Activated CD4-positive, alpha-beta T cell treated with anti-CD3 and anti-CD28 coated beads, Interleukin-2, Interleukin-4, amounts not matched to agents 100 ng/mL and 50 ng/mL, durations not matched to agents 16 hours and 8 hours (primary cell): ENCODE measurements at places on chromosomes 5 and 9.

- no peak for DNase-seq
These were observed 545 bp upstream of the CTSV start for GRCh38 chr9:97039514-97039860.

- peak; percentile 28 for DNase-seq
These were observed 6.7 kb upstream of the CDH6 start for GRCh38 chr5:31186672-31187267.

GRCh38 chr5:158373608-158374395 is 514.9 kb upstream of the CLINT1 start:
- DNase-seq: no peak

- DNase-seq: no peak
These were observed 223.4 kb downstream of the NPR3 start for GRCh38 chr5:32934529-32934928.

GRCh38 chr5:39342460-39342859 is 21.8 kb downstream of the C9 start:
- DNase-seq: no peak

DNA sequence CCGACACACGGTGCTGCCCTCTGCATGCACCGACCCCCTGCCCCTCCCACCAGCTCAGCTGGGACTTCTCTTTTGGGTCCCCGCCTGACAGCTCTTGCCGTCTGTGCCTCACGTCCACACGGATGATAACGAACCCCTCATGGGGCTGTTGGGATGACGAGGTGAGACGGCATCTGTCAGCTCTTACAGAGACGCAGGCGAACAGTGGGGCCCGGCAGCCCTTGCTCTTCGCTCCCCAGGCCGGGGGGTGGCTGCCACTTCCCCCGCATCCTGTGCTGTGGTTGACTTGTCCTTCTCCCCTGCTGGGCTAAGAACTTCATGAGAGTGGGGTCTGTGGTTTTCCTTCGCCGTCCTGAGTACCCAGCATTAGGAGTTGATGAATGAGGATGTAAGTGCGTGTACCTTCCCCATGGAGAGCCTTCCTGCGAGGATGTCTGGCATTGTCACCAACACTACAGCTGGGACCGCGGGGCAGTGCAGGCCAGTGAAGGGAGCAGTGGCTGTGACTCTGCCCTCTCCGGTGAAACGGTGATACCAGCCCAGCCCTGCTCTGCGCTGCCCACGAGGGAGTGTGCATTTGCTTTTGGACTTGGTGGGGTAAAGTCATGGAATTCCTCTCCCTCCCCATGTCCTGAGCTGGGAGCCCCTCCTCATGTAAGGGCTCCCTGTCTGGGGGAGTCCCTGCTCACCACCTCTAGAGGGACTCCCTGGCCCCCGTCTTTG is 23.2 kb downstream of the HK3 start:
- no peak for DNase-seq

DNA sequence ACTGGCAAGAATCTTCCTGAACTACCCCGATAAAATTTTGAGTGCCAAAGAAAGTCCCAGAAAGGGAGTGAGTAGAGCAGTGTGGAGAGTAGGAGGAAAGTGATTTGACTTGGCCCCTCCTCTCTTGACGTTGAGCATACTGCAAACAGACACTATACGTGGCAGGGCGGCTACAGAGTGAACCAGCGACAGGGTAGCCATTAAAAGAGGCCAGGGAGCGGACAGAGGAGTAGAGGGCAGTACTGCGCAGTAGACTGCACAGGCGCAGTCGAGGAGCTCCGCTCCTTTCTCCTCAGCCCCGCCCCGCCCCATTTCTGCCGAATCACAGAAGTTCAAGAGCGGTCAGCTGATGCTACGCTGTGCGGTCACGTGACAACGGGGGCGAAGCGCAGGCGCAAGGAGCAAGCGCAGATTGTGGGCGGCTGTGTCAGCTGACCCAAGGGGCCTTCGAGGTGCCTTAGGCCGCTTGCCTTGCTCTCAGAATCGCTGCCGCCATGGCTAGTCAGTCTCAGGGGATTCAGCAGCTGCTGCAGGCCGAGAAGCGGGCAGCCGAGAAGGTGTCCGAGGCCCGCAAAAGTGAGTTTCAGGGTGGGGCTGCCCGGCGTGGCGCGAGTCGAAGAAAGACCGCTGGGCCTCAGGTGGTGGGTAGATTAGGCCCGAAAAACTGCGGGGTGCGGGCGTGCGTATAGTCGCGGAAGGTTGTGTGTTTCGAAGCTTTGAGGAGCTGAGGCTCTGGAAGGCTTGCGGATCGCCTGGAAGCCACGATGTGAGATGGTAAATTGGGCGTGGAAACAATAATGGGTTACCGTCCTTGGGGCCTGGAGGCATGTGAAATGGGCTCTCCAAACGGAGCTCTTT is at the start of gene ATP6V1G1:
Gene ATP6V1G1, plus strand, starts transcription at position 425 of the 858 bp plus-strand sequence. Its CDS starts 70 bp downstream, at position 495.
- peak; percentile 99 for DNase-seq

DNA sequence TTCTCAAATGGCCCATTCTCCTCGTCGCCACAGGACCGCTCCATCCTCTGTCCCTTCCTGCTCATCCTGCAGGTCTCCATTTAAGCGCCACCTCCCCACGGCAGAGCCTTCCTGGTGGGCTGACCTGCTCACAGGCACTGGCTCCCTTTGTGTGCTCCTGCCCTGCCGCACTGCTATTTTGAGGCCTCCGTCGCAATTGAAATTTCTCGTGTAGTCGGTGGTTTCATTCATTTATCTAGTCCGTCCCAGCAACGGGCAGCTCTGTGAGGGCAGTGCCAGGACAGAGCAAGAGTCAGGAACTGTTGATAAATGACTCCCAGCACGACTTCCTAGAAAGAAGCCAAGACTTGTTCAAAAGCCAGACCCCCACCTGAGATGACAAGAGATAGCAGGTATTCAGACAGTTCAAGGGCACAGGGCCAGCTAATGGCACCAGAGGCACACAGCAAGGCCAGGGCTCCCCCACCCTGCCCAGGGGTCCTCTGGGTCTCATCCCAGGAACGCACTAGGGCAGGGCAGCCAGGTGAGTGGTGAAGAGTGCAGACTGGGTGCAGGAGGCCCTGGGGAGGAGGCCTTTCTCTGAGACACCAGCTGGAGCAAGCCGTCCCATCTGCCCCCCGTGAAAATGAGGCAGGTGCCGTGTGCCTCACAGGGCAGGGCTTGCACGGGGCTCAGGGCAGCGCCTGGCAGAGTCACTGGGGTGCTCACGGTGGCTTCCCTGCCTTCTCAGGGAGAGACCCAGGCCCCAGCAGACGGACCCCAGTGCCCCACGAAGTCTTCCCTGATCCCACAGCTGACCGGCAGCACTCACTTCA is 36.9 kb downstream of the FAM78A start:
- DNase-seq: no peak

GRCh38 chr9:107261106-107261505 is 22.0 kb upstream of the RAD23B start:
- DNase-seq: no peak

GRCh38 chr9:22244139-22245011 is 202.2 kb upstream of the DMRTA1 start:
- peak; percentile 44 for DNase-seq

GRCh38 chr5:60183881-60184280 is 290.4 kb upstream of the PDE4D start:
- DNase-seq: no peak

DNA sequence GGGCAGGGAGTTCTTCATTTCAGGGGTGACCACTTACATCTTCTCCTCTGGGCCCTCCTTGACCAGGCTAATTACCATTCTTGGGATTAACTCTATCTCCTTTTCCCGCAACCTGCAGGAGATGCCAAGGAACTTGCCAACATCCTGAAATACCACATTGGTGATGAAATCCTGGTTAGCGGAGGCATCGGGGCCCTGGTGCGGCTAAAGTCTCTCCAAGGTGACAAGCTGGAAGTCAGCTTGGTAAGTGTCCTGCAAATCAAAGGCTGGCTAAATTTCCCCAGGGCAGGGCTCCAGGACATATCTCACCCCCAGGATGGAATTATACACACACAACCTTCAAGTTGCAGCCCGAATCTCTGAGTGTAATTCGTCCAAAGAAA is 30.2 kb downstream of the TGFBI start:
- no peak for DNase-seq

GRCh38 chr5:84618262-84618661 is 233.6 kb upstream of the EDIL3 start:
- DNase-seq: no peak

DNA sequence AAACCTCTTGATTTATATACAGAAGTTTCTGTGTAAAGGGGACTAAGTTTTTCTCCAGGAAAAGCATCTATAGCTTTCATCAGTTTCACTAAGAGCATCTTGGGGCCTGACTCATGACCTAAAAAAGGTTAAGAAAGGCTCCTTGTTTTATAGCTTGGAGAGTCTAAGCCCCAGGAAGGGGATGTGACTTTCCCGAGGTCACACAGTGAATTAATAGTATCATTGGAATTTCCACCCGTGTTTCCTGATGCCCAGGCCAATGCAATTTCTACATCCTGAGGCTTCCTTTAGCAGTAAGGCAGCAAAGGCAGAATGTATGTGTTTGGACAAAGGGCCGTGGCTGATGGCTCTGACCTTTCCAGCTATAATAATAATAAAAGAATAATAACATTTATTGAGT is 8.6 kb downstream of the MORN5 start:
- DNase-seq: no peak

GRCh38 chr9:133881671-133882381 is 110.3 kb downstream of the VAV2 start:
- DNase-seq: no peak

GRCh38 chr5:55868846-55869245 is 17.7 kb downstream of the IL31RA start:
- peak; percentile 55 for DNase-seq

DNA sequence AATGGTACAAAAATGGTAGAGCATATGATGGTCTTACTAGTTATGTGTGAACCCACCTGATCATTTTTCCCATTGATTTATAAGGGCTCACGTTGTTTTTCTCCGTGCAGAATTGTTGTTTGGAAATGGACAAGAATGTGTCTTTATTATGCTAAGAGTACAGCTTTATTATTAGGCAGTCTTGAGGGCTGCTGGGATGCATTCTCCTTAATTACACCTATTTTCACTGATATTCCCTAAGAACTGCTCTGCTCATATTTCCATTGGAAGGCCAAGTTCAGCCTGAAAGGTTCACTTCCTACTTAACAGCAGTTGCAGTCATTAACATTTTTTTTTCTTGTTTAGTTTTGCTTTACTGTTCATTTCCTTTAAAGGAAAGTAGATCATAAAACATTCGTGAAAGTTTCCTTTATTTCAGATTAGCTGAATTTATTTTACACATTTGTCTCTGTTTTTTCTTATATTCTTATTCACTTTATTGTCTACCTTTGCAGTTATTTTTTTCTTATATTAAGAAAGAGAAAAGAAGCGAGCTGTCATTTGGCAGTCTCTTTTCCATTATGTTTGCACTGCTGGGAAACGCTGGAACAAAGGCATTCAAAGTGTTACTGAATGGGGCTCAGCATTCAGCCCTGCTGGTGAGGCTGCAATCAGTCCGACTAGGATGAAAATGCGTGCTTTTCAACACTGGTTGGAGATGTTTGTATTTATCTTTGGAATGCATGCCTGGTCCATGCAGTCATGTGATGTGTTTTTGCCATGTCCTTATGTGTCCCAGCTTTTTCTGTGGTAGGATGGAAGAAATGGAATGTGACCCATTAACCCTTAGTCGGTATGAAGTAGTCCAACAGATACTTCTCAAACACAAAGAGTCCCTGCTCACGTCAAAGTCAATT is 602.7 kb upstream of the ZNF608 start:
- DNase-seq: no peak

DNA sequence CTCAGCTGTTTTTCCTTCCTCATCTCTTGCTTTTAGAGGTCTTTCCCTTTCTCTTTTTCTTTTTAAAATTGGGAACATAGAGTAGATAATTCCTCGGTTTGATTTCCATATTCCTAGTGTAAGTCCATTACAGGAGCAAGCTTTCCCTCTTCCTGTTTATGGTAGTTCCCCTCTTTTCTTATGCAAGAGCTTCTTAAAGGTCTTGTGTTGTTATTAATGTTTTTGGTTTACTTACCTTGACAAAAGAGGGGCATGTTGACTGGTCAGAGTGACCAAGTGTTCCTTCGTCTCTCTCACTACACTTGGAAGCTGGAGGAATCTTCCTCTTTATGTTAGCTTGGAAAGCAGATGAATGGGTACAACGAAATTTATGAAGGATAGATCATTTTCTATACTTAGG is 8.3 kb downstream of the ATG10 start:
- DNase-seq: no peak

DNA sequence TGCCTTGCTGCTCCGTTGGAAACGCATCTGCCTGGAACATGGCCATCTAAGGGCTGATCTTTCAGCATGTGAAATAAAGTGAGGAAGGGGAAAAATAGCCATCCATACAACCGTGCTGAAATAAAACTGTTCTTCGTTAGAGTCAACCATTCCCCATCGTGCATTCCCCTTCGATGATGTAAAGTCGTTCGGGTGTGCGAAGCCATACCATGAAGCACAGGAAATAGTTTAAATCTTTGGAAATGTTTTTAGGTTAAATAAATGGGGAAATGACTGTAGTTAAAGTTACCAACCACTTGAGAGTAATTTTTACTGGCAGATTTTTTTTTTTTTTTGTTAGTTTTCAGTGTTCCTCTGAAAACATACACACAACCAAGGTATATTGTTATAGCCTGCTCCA is 302.5 kb downstream of the SH3GL2 start:
- no peak for DNase-seq

DNA sequence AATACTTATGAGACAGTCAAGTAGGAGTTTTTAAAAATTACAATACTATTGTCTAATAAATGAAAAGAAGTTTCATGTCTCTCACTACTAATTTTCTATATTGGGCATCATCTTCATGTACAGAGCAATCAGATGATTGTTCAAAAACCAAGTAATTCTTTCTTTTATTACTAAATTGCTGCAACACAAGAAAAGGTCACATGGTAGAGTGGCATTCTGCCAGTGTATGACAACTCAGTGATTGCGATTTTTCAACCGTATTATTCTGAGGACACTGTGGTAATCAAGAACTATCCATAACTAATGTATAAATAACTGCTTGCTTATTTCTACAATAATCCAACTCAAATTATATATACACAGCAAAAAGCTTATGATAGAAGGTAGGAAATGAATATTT is 96.7 kb upstream of the GRHPR start:
- no peak for DNase-seq

DNA sequence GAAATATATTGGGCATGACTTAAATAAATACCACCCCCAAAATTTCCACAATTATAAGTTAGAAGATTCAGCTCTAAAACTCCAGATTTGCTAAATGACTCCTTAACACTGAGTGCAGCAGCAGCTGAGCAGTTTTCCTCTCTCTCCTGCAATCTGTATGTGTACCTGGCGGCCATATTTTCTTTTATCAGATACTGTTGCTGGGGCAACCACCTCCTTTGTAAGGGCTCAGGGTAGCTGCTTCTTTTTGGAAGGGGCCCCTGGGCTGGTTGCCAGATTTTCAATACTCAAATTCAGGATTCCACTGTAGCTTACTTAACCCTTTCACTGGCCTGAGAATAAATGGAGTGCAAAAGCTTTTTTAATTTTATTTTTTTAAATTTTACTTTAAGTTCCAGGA is 197.0 kb downstream of the TAF11L14 start:
- no peak for DNase-seq

- DNase-seq: no peak
These were observed 3.2 kb upstream of the DBN1 start for GRCh38 chr5:177476531-177477233.

GRCh38 chr5:150436141-150436680 is 13.3 kb downstream of the RPS14 start:
- peak; percentile 93 for DNase-seq

GRCh38 chr9:96062854-96063253 is 187.4 kb downstream of the ERCC6L2 start:
- no peak for DNase-seq
